Vagina (tissue), 2 donors: ENCODE measurements at places on chromosomes 16 and 17.

DNA sequence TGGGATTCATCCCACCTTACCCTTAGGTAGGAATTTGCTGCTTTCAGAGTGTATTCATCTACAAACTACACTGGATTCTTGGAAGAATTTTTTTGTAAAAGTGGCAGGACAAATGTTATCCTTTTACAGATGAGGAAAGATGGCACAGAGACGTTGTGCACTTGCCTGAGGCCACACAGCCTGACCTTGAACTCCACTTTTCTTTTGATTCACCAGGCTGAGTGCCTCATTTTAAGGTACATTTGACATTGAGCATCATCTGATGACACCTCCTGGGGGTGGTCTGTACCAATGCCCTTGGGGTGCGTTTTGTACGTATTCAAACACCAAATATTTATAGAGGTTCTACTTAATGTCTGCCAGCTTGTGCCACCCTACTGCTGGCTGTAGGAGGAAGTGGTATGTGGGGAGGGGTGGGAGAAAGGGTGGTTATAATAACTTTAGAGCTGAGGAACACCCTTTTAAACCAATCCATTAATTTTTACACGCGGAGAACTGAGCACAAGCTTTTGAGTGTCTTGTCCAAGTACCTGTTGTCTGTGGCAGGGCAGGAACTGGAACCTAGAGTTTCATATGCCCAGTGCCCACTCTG, 29.1 kb downstream of the HS3ST3B1 start:
- no peaks in the 10 kb centered on the region for H3K4me1 ChIP-seq
- no peak overlapping the region for H3K27ac ChIP-seq
- no peak for DNase-seq
- no peaks in the 10 kb centered on the region for H3K36me3 ChIP-seq
- H3K27me3 ChIP-seq, result no peaks in the 10 kb centered on the region
- no peak overlapping the region for H3K4me3 ChIP-seq

- H3K4me1 ChIP-seq, result peaks cover 8% of the 10 kb centered on the region
- no peak overlapping the region for H3K27ac ChIP-seq
Measured at GRCh38 chr16:79381603-79382042, 218.9 kb downstream of the MAF start.

DNA sequence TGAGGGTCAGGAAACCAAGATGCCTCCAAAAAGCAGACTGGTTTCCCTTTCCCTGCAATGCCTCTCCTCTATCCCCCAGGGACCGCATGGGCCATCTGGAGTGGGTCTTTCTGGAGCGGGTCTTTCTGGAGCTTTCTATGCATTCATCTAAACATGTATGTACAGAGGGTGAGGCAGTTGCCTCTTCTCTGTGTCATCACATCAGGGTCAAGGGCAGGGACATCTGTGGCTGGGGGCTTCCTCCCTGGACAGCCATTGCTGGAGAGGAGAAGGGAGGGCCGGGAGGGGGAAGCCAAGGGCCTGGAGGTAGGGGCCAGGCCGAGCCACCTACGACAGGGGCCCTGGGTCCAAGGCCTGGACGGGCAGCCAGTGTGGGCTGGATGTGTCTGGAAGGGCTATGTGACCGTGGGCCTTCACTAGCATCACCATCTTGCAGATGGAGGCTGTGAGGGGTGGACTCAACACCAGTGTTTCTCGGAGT, 840 bp downstream of the ADCY7 start:
- H3K4me3 ChIP-seq, result peak overlapping the region; percentile 21
- no peaks in the 10 kb centered on the region for H3K27me3 ChIP-seq
- DNase-seq, result no peak
- H3K4me1 ChIP-seq, result peaks cover 24% of the 10 kb centered on the region

DNA sequence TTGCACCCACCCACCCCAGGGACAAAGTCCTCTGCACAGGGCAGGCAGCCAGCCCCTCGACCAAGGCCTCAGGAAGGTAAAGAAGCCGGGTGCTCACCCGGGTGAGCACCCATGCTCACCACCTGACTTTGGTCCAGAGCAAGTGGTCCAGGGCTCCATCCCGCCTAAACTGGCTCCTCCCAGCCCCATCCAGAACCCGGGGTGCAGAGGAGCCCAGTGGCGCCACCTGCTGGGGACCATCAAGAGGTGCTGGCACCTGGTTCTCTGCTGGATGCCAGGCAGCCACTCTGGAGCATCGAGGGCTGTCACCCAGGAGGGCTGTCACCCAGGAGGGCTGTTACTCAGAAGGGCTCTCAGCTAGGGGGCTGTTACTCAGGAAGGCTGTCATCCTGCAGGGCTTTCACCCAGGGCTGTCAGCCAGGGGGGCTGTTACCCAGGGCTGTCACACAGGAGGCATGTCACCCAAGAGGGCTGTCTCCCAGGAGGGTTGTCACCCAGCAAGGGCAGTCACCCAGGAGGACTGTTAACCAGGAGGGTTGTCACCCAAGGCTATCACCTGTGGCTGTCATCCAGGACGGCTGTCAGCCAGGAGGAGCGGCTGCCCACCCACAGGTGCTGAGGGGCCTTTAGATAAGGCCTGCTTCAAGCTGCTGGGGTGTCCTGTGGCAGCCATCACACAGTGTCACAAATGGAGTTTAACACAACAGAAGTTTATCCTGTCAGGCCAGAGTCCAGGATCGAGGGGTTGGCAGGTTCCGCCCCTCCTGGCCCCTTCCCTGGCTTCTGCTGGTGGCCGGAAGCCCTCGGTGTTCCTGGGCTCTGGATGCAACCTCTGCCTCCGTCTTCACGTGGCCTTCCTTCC, 98.5 kb downstream of the TNFRSF13B start:
- H3K27ac ChIP-seq, result no peak overlapping the region
- no peaks in the 10 kb centered on the region for H3K27me3 ChIP-seq
- no peaks in the 10 kb centered on the region for H3K36me3 ChIP-seq
- H3K4me3 ChIP-seq, result no peak overlapping the region

GRCh38 chr16:85908444-85908843, 9.5 kb downstream of the IRF8 start:
- H3K27me3 ChIP-seq, result no peaks in the 10 kb centered on the region
- H3K36me3 ChIP-seq, result no peaks in the 10 kb centered on the region
- H3K27ac ChIP-seq, result no peak overlapping the region
- H3K4me3 ChIP-seq, result no peak overlapping the region
- no peaks in the 10 kb centered on the region for H3K4me1 ChIP-seq

DNA sequence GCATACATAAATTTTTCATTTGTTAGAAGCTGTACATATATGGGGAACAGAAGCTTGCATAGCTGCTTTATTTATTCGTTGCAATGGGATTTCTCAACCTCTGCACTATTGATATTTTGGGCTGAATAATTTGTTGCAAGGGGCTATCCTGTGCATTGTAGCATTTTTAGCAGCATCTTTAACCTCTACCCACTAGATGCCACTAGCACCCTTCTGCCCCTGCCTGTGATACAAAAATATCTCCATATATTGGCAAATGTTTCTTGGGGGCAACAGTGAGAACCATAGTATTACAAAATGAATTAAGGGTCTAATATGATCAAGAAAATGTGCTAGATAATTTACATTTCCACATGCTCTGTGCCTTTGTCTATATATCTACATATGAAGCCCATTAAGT, 1401.0 kb downstream of the CDH11 start:
- DNase-seq, result no peak
- H3K4me1 ChIP-seq, result no peaks in the 10 kb centered on the region
- H3K4me3 ChIP-seq, result no peak overlapping the region
- no peaks in the 10 kb centered on the region for H3K36me3 ChIP-seq
- H3K27me3 ChIP-seq, result no peaks in the 10 kb centered on the region
- H3K27ac ChIP-seq, result no peak overlapping the region

DNA sequence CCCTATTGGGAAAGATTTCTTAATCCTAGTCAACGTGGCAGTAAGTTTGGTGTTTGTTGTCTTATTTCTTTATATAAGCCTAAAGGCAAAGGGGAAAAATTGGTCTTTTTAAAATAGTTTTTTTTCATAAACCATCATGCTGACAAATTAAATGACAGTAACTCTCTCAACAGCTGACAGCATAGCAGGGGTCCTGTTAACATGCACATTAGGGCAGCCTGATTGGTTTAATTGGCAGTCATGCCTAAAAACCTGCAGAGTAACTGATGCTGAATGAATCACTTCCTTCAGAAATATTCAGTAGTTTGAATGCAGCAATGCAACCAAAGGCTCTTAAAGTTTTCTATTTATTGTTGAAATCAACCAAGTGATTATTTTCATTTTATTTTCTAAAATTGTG, 85.4 kb downstream of the ITFG1 start:
- no peaks in the 10 kb centered on the region for H3K27me3 ChIP-seq
- DNase-seq, result no peak
- no peaks in the 10 kb centered on the region for H3K4me1 ChIP-seq
- H3K36me3 ChIP-seq, result no peaks in the 10 kb centered on the region

DNA sequence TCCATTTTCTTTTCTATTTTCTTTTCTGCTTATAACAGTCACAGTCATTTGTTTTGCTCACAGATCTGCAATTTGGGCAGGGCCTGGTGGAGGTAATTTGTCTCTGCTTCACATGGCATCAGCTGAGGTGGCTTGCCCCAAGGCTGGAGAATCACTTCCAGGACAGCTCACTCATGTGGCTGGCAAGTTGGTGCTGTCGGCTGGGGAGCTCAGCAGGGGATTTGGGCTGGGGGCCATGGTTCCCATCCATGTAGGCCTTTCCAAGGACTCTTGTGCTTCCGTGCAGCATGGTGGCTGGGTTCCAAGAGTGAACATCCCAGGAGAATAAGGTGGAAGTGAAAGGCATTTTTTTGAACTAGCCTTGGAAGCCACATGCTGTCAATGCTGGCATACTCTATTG, 85.7 kb downstream of the MGAT5B start:
- H3K4me3 ChIP-seq, result no peak overlapping the region
- H3K27me3 ChIP-seq, result no peaks in the 10 kb centered on the region
- no peak for DNase-seq

DNA sequence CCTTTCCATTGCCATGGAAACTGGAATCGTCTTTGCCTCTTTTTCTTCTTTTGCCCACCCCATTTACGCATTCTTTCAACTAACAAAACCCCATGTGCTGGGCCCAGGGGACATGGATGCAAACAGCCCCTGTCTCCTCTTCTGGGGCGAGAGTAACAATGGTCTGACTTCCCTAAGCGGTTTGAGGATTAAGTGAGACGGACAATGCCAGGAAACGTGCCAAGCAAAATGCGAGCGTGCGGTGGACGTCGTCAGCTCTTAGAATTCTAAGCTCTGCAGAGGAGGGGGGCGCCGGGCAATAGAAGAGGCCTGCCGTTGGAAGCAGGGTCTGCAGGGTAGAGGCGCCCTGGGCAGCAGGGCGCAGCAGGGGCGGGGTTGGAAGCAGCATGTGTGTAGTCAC, 42.4 kb upstream of the JPH3 start:
- no peak overlapping the region for H3K27ac ChIP-seq
- no peaks in the 10 kb centered on the region for H3K27me3 ChIP-seq
- H3K36me3 ChIP-seq, result no peaks in the 10 kb centered on the region
- H3K4me3 ChIP-seq, result no peak overlapping the region
- H3K4me1 ChIP-seq, result peaks cover 8% of the 10 kb centered on the region

GRCh38 chr17:77254951-77255825, 114.4 kb downstream of the SEC14L1 start:
- no peaks in the 10 kb centered on the region for H3K36me3 ChIP-seq
- H3K4me1 ChIP-seq, result peaks cover 11% of the 10 kb centered on the region
- no peak overlapping the region for H3K4me3 ChIP-seq
- no peak for DNase-seq
- no peaks in the 10 kb centered on the region for H3K27me3 ChIP-seq

DNA sequence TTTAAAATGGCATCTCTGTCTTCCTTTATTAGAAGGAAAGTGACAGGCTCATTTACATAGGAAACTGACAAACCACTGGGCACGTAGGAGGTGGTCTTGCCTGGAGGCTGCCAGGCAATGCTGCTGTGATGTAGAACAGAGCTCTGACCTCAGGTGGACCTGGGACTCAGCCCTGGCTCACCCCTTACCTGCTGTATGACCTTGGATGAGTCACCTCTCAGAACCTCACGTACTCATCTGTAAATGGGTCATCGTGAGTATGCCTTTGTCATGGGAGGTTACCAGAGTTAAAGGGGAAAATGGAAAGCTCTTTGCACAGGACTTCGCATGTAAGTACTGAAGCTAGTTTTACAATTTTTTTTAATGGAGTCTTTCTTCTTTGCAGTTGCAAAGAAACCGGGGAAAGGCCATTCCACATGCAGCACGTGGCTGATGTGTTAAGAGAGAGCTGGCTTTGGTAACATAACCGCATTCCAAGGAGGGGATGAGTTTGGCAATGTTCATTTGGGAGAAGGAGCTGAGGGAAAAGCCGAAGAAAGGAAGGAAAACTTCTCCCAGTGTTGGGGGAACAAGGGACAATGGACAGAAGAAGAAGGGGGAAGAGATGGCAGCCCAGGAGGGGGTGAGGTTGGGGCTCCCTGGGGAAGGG, 37.4 kb upstream of the LONP2 start:
- H3K36me3 ChIP-seq, result no peaks in the 10 kb centered on the region
- H3K27me3 ChIP-seq, result no peaks in the 10 kb centered on the region
- DNase-seq, result no peak
- H3K4me3 ChIP-seq, result no peak overlapping the region
- H3K27ac ChIP-seq, result no peak overlapping the region

DNA sequence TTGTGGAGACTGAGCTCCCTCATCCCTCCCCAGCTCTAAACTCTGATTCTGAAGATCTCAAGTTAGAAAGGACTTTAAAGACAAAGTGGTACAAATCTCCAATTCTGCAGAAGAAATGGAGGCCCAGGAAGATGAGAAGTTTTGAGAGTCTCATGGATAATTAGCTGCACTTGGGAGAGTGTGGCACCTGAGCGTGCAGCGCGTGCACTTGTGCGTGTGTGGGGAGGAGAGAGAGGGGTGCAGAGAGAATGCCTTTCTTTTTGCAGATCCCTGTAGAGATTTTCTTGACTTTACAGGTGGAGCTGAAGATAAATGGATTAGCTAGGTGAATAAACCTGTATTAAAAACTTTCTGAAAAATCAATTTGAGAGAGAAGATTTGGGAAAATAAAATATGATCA, 14.8 kb upstream of the AKTIP start:
- no peaks in the 10 kb centered on the region for H3K36me3 ChIP-seq
- no peaks in the 10 kb centered on the region for H3K27me3 ChIP-seq
- H3K4me1 ChIP-seq, result no peaks in the 10 kb centered on the region
- no peak for DNase-seq

DNA sequence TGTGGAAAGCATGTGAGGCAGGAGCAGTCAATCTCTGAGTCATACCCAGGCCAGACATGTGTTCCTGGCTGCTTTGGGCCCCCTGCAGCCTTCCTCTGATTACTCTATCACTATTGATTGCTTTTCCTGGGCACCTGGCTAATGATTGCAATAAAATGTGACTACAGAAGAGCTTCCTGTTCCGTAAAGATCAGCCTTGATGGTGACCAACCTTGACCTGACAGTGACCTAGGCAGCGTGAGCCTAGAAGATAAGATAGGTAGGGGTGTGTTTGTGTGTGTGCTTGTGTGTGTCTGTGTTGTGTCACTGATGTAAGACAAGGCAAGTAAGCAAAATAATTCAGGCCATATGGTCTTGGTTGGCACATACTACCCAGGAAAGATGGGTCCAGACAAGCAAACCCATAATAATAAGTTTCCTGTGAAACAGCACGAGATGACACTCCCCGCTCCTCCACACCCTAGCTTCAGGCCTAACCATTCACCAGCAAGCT, 367.7 kb upstream of the CDH11 start:
- no peaks in the 10 kb centered on the region for H3K27me3 ChIP-seq
- H3K4me1 ChIP-seq, result no peaks in the 10 kb centered on the region
- H3K27ac ChIP-seq, result no peak overlapping the region
- no peaks in the 10 kb centered on the region for H3K36me3 ChIP-seq
- H3K4me3 ChIP-seq, result no peak overlapping the region
